ENCODE measurements at places on chromosomes 13 and 19.

GRCh38 chr19:28578786-28579505 lies 634.0 kb downstream of the UQCRFS1 start:
- DNase-seq: no peak

DNA sequence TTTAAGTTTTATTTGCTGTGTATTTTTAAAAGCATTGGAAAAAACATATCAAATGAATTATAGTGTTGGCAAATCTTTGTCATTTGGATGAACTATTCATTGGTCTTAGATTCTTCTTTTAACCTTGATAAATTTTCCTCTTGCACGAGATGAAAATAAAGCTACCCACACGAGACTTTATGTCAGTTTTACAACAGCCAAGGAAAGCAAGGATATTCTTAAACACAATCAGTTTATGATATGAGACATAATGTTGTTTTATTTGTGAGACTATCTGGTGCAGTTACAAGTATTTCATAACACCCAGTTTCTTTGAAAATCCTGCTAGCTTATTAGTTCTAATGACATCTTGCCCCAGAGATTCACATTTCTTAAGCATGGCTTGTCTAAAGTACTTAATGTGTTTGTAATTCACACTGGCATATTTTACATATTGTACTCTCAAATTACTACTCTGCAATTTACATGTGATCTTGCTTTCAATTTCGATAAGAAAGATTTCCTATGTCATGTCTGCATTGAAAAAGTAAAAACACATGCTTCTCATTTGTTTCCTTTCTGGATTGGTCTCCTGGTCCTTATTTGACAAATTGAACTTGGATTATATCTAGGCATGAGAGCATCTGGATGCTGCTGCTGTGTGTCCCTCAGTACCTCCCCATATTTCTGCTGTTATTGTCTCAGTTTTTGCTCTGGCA lies 955.5 kb upstream of the PCDH9 start:
- no peak for DNase-seq

DNA sequence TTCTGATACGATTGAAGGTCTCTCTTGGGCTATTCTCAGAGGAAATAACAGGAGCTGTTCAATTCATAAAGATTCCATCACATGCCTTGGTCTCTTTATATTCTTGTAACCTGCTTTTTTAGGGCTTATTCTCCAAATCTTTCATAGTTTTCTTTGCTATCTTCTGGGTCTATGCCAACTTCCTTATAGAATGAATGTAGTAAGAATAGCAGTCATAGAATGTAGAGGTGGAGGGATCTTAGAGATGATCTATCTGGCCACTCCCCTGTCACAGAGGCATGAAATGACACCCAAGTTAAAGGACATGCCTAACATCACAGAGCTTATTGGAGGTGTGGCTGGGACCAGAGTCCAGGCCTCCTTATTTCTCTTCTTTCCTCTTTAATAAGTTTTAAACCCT lies 13.2 kb downstream of the LCP1 start:
- no peak for DNase-seq

- no peak for DNase-seq
These were observed 20.3 kb downstream of the ZC3H4 start for GRCh38 chr19:47093254-47093653.

GRCh38 chr19:28289295-28290063 lies 923.5 kb downstream of the UQCRFS1 start:
- DNase-seq: no peak

- no peak for DNase-seq
These were observed 14.2 kb downstream of the ZNF274 start for GRCh38 chr19:58196901-58197616.

DNA sequence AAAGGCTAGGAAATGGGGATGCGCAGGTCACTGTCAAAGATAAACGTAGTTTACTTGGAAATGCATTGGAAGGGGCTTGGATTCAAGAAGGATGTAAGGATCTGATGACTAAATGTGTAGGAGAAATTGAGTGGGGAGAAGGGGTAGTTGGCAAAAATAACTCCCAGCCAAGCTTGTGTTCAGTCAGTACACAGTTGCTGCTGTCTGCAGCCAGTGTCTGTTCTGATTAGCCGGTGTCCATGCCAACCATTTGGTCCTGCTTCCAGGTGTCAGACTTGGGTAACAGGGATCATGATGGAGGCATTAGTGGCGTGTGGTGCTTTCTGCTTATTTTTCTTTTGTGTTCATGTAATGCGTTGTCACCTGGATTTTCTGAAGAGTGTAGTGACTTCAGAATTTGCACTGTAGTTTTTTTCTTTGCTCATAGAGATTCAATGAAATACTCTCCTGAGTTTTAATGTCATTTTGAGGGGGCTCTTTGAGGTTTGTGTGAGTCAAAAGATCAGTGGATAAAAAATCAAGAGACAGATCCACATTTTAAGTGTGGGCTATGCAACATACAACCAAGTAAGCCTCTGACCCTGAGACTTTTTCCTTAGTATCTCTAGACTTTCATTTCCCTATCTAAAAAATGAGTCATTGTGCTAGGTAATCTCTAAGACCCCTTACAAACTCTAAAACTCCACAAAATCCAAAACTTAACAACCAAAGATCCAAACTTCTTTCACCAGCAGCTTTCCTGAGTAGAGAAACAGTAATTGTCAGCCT lies 103.9 kb downstream of the WDFY2 start:
- DNase-seq: no peak

GRCh38 chr13:30323524-30323923 lies 16.2 kb upstream of the KATNAL1 start:
- no peak for DNase-seq

DNA sequence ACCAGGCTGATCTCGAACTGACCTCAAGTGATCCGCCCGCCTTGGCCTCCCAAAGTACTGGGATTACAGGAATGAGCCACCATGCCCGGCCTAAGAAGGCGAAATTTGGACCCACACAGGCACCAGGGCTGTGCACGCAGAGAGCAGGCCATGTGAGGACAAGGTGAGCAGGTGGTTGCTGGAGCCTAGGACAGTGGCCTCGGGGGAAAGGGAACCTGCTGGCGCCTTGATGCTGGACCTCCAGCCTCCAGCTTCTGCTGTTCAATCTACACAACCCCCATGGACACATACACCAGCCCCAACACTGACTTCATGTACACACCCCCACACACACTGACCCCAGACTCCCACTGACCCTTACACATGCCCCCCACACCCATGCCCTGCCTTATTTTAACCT lies 41.8 kb upstream of the CCNE1 start:
- DNase-seq: no peak

DNA sequence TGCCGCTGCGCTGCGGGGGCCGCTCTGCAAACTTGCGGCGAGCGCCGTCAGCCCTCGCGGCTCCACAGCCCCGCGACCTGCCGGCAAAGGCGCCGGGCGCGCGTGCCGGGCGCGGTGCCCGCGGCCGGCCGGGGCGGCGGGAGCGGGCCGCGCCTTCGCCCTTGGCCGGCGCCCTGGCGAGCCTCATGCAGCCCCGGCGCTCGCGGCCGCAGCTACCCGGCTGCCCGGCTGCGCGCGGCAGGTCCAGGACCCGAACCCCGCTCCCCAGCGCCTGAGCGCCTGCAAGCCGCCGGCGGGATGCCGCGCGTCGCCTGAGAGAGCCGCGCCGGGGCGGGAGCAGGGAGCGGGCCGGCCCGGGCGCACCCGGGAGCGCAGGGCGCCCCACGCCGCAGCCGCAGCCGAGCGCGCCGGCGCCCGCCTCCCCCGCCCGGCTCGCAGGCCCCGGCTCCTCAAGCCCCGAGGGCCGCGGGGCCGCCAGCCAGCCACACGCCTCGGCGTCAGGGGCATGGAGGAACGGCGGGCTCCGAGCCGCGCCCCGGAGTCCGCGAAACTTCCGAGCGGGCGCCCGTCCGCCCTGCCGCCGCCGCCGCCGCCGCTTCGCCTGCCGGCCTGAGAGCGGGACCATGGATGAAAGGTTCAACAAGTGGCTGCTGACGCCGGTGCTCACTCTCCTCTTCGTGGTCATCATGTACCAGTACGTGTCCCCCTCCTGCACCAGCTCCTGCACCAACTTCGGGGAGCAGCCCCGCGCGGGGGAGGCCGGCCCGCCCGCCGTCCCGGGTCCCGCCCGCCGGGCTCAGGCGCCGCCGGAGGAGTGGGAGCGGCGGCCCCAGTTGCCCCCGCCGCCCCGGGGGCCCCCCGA lies 564 bp downstream of the HS6ST3 start:
- no peak for DNase-seq

DNA sequence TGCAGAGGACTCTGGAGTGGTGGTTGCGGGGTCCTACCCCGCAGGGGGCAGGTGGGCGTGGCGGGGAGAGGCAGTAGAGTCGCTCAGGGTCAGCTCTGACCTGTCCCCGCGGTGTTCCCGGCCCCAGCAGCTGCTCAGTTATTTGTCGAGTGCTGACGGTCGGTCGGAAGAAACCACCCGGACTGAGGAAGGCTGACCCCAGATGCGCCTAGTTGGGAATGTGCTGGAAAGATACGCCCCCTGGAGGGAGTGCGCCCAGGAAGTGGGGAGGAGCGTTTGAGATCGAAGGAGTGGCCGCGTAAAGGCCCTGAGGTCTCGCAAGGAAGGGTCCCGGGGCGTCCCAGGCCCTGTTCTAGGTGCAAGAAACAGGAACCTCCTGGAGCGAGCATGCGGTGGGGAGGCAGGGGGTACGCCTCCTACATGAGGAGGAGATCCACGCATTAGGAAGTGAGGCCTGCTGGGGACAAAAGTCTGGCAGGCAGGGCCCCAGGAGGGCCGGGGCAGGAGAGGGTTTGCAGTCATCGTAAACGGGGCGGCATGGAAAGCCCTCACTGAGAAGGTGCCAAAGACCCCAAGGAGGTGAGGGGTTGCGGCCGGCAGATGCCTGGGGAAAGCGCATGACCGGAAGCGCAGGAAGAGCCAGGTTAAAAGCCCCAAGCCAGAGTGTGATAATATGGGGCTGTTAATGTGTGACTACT lies 9.2 kb downstream of the CCDC8 start:
- no peak for DNase-seq

DNA sequence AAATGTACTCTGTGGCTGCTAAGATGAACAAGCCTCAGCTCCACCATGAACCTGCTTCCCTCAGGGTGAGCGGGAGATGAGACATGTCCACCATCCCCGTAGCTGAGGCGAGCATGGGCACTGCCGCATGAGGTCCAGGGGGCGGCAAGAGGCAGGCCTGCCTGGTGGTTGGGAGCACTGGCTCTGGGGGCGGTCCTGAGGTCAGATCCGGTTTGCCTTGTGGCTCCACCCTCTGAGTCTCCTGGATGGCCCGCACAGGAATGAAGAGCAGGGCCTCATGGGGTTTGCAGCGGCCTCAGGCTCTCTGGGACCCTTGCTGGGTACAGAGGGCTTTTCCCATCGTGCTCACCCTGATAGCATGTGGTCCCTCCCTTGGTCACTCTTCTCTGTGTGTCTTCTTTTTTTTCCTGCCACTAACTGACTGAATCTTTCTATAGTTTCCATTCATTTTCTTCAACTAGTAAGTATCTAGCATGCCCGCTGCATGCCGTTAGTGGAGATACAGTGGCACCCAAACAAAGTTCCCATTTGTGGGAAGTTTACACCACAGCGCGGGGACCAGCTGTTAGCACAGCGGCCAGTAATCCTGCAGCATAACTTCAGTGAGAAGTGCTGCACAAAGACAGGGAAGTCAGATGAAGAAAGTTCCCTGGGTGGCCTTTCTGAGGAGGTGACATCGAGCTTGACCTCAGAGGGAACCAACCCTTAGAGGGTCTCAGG lies 37.3 kb downstream of the CAPN12 start:
- DNase-seq: no peak

- DNase-seq: peak; percentile 20
These were observed 1.1 kb downstream of the RPL36 start for GRCh38 chr19:5690955-5691821.

DNA sequence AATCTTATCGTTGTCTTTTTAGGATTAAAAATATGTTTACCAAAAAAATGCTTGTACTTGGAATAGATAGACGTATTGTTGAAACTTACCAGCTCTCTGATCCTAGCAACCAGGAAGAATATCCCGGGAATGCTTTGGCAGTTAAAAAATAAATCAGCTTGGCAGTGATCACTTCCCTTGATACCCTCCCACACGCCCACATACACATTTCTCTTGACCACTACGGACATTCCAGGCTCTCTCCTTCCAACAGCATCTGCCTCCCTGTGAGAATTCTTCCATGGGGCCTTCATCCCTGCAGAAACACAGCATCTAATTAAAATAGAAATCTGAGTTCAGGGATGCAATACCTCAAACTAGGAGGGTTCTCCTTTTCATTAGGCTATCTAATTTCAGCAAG lies 57.9 kb downstream of the THSD1 start:
- no peak for DNase-seq

GRCh38 chr13:50512474-50513299 lies 330.8 kb downstream of the DLEU7 start:
- DNase-seq: peak; percentile 31

DNA sequence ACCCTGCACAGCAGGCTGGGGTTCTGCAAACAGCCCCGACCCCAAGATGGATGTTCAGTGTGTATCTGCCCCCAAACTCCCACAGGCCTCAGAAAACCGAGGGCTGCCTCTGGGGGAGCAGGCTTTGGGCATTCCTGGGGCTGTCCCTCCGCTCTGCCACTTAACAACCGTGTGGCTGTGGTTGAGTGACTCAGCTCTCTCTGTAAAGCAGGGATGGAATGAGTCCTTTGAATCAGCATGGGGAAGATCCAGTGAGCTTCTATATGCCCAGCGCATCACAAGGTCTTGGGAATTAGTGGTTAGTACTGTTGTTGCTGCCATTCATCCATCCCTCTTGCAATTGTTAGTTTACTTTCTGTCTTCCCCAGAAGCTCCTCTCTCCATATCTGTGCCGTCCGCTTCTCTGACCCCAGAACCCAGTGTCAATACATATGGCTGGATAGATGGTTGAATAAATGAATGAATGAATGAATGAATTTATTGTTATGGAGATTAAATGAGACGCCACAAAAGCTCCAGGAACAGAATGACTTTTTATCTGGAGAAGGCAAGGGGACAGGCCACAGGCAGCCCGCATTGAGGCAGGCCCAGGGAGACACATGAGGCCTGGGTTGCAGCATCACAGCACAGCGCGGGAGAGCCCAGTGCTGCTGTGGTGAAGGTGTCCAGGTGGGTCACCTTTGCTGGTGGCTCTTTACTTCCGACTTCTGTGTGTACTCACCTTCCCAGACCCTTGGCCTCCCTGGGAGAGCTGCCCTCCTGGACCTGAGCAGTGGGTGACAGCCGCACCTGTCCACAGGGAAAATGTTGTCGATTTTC lies 89.2 kb downstream of the RGCC start:
- DNase-seq: no peak

DNA sequence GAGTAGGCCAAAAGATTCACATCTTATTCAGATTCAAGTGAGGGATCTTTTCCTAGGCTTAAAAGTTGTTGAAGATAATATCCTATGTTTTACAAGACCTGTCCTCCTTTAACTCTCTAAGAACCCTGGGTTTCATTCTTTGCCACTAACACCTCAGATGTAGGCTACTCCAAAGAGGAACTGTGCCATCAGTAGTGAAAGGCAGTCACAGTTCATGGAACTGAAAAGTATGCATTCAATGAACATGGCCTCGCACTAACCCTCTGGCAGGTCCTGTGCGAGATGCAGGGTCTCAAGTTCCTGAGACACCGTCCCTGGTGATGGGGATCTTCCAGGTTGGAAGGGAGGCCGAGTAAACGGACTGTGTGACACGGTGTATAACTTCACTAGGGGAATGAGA lies 4.3 kb downstream of the LGALS14 start:
- DNase-seq: no peak

GRCh38 chr13:51525567-51526167 lies 58.6 kb upstream of the WDFY2 start:
- no peak for DNase-seq
